T follicular helper cell (primary cell): ENCODE measurements at places on chromosomes 11 and 22.

- no peak for DNase-seq
Observed at GRCh38 chr22:40376149-40376548, 5.8 kb downstream of the SGSM3 start.

GRCh38 chr22:49188091-49188490 is 639.6 kb downstream of the BRD1 start:
- no peak for DNase-seq

DNA sequence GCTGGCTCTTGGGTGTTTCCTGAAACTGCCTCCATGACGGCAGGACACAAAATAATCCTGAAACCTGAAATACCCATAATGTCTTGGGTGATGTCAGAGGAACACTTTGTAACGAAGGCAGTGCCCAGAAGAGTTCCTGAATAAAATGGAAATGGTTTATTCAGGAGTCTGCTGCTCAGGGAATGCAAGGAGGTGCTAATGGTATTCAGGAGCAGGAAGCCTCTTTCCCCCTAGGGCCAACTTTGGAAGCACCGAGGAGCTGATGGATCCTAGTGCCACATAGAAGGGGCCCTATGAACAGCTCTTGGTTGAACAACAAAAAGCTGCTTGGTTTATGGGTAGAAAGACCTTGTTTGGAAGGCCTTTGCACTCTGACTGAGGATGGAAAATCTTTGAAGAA is 15.5 kb downstream of the TREH start:
- no peak for DNase-seq

DNA sequence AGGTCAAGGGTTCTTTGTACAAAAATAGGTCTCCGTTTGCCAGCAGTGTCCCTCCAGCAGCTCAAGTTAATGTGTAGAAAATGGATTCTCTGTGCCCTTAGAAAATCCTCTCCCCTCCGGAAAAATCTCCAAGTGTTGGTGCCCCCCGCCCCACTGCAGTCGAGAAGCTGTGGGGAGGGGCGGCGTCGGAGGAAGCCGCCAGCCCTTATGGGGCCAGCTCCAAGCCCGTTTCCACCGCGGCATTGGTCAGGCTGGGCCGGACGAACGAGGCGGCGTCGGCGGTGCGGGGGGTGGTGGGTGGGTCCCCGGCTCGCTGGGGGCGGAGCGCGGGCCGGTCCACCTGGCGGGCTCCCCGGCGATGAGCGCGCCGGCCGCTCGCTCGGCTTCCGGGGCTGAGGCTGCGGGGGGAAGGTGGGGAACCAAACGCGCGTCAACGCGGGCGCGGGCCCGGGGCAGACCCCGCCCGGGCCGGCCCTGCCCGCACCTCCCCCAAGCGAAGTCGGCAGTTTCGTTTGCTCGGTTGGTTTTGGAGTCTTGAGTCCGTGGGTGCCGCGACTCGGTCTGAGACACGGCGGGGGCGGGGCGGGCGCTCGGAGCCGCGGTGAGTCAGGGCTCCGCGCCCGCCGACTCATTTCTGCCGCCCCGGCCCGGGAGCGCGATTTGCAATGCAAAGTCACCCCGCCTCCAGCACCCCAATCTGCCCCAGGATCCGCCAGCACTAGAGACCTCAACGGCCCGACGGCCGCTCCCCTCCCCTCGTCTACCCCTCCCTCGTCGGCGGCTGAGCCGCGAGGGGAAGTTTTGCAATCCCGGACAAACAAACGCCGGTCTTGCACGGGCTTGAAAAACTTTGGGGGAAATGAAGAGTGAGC is 1.4 kb downstream of the ASCL2 start:
- no peak for DNase-seq

DNA sequence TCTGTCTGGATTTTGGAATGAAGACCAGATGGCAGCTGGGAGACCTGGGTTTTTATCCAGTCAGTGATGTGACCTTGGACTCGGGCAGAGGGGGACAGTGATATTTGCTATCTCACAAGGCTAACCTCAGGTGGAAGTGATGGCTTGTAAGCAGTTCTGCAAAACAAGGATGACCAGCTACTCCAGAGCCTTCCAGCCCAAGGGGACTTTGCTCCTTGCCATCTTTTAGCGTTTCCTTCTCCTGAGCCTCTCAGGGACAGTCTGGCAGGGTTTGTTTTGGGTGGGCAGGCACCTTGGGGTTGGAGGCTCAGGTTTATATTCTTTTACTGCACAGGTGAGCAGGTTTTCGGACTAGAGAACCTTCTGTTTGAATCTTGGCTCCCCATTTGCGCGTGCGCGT is 9.5 kb upstream of the OSBP2 start:
- DNase-seq = no peak

DNA sequence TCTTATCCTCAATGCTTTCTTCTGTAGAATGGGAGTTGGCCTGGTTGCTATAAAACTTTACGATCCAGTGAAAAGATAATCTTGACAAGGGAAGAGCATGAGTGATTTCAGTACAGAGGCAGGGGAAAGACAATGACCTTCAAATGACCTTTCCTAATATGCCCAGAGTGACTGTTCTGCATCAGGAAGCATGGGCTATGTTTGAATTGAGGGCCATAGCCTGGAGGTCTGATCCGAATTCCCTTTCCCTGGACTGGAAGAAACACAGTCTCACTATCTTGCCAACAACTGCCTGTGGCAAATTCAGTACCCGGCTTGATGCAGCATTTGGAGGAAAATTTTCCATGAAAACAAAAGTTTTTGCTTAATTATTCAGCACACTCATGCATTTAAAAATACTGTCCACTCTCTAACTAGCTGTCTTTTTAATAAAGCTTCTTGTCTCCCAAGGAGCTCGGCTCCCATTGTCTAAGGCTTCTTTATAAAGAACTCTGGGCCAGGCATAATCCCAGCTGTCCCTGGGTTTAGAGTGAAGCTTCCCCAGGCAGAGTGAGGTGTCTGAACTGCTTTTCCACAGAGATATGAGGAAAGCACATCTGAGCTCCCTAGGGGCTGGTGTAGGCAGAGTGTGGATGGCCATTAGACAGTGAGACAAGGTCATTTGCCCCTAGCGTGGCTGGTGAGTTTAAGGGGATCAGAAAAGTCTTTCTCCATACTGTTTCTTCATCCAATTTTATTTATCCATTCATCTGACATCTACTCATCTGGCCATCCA is 132.7 kb upstream of the CADM1 start:
- no peak for DNase-seq

- DNase-seq = no peak
Observed at GRCh38 chr22:33329398-33329797, 271.2 kb upstream of the SYN3 start.

GRCh38 chr11:128694618-128695481 is 978 bp downstream of the FLI1 start:
- no peak for DNase-seq

DNA sequence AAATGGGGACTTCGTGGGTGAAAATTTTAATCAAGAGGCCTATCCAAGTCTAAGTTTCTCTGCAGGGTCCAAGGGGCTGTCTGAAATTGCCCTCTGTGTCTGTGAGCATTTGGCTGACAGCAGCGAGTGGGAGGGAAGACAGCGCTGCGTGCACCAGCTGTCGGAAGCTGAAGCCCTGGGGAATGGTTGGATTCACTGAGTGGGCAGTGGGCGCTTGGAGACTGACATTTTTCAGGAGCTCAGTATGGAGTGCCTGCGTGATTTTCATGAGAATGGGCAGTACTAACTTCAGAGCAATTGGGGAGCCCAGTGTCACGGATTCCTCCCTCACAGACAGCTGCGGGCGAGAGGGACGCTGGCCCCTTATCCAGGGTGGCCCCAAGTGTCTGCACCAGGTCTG is 388.8 kb upstream of the B3GAT1 start:
- DNase-seq = no peak

DNA sequence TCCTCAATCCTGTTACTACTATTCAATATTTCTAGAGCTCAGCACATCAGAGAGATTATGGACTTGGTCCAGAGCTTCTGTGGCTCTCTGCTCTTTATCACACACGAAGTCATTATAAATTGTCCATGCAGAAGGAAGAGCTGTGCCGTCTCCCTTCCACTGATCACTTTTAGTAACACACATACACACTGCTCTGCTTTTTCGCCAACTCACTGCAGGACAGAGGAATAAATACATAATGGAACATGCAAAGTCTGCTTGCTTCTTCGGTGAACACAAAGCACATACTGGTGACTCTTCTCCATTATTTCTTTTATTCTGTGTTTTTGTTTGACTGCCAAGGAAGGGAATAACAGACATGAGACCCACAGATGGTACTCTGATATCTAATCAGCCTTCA is 1000.0 kb upstream of the TENM4 start:
- DNase-seq = no peak

- DNase-seq = no peak
Observed at GRCh38 chr11:18769802-18770456, 21.7 kb downstream of the PTPN5 start.

DNA sequence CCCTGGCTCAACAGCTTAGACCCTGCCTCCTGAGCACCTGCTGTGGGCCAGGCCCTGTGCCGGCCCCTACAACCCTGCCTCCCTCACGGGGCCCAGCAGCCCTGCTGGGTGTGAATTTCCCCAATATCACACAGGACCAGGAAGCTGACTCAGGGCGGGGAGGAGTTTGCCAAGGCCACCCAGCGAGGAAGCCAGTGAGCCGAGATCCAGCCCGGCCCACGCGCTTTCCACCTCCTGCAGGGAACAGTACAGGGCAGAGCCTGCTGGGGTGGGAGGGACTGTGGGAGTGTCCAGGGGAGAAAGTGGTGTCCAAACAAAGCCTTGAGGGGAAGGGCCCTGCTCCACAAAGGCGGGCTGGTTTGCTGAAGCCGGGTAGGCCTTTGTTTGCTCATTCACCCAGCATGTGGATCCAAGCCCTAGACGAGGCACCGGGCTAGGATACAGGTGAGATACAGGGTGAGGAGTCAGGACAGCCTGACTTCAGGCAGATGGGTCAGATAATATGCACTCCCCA is 26.8 kb downstream of the RPL3 start:
- DNase-seq = no peak

DNA sequence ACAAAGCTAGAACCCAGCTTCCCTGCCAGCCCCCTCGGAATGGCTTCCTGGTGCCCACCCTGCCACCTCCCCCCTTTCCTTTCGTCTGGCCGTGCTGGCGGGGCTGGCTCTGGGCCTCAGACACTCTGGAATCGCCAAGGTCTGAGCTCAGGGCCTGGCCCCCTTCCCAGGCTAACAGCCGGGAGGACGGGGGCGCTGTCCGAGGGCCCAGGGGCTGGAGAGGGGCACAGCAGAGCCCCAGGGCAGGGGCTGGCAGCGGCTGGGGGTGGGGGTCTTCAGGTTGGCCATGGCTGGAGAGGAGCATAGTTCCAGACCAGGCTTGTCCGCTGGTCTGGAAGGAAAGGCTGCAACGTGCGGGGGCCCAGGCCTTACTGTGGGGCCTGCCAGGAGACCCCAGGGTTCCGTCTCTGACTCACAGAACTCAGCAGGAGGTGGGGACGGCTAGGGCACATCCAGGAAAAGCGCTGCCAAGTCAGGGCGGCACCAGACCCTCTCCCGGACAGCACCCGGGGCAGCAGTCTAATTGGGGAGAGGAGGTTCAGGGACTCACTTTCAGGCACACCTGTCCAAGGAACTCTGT is 861 bp upstream of the LTBP3 start:
- DNase-seq = no peak

GRCh38 chr11:108787105-108787504 is 122.2 kb downstream of the DDX10 start:
- no peak for DNase-seq

DNA sequence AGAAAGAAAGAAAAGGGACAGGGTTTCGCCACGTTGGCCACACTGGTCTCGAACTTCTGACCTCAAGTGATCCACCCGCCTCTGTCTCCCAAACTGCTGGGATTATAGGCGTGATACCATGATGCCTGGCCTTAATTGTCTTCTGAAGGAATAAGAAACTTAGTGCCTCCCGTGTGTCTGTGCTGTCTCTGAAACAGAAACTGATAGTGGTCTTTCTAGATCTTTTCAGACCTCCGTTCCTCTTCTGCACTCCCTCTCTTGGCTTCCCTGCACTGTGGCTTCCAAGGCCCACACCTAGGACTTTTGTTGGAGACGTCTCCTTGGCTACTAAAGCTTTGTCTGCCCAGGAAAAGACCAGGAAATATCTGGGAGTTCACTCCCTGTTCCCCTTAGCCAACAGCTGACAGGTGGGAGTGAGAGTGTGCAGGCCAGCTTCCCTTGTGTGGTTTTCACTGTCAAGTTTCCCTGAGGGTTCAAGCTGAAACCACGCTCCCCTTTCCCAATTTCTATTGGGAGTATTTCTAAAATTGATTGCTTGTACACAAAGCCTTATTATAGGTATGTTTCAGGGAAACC is 10.1 kb upstream of the HTR3B start:
- no peak for DNase-seq

GRCh38 chr22:47658182-47658581 is 895.7 kb downstream of the TBC1D22A start:
- no peak for DNase-seq

DNA sequence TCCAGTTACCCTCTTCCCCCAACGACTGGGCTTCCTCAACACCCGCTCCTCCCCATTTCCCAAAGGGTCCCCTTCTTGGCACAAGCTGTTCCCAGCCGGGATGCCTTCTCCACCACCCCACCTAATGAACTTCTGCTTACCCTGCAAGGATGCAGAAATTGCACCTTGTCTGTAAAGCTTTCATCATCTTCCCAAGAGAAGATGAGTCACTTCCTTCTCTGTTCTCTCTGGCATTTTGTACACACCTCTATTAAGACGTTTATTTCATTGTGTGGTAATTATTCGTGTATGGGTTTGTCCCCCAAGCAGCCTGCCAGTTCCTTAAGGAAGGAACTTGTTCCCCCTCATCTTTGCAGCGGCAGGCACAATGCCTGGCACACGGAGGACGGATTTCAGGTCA is 351.1 kb downstream of the CADM1 start:
- no peak for DNase-seq

- no peak for DNase-seq
Observed at GRCh38 chr22:37777122-37777687, 30.5 kb upstream of the GCAT start.

- DNase-seq = no peak
Observed at GRCh38 chr11:47052165-47052564, 115.6 kb downstream of the CSTPP1 start.

DNA sequence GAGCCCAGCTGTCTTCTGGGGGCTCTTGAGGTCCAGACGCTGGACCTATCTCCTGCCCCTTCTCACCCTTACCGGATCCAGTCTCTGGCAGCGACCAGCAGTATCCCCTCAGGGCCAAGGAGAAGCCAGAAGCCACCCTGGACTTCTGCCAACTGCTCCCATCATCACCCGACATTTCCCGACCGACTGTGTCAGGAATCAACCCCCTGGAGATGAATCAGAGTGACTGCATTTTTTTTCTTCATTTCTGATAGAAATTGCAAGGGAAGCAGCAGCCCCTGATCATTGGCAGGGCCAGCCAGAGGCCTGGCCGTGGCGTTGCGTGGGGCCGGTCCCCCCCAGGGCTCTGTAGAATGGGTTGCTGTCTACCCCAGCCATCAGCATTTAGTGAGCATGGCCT is 5.2 kb upstream of the LIF start:
- DNase-seq = no peak

- DNase-seq = no peak
Observed at GRCh38 chr11:64868904-64869570, 9.4 kb downstream of the EHD1 start.

DNA sequence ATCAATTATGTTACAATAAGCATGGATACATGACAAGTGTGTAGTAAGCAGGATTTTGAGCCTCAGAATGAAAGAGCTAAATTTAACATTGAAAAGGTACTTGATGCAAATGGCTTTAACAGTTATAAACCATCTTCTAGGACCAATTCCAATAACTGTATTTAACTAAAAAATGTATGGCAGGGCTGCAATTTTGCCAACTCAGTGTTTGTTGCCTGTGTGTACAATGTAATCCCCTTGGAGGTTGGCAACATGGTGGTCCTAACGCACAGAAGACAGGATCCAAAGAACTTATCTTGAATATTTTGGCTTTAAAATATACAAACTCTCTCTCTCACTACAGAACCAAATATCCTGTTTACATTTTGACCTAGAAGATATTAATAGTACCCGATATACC is 2314.1 kb downstream of the LRRC4C start:
- no peak for DNase-seq

GRCh38 chr11:79482800-79483199 is 42.0 kb upstream of the TENM4 start:
- no peak for DNase-seq
